ENCODE measurements at places on chromosomes 5 and 9. TPM values are rescaled to one million over a fixed set of nuclear protein-coding genes. Genes with fewer than 3 reads are reported as not detected.

Gene OR1Q1
- total RNA-seq, result not detected

Gene NR2F1
- total RNA-seq, result 97.2 TPM

Gene CATSPER3
- total RNA-seq, result not detected

Gene MSX2
- 1.2 TPM for total RNA-seq

Gene CDH9
- not detected for total RNA-seq

Gene GGTA1
- total RNA-seq, result 18.4 TPM

Gene ANKRD20A1
- 18.2 TPM for total RNA-seq

Gene IL17B
- 2.7 TPM for total RNA-seq

Gene CER1
- total RNA-seq, result not detected

Gene FAM78A
- total RNA-seq, result 2.5 TPM

Gene TNFSF15
- 0.74 TPM for total RNA-seq

Gene MCC
- total RNA-seq, result 47.9 TPM

Gene CHSY3
- total RNA-seq, result 3.9 TPM

Gene C5orf63
- total RNA-seq, result 0.98 TPM

Gene CTXN3
- total RNA-seq, result not detected

Gene BHMT
- not detected for total RNA-seq

Gene ANKRD34B
- not detected for total RNA-seq

Gene RASGEF1C
- 2.5 TPM for total RNA-seq

Gene OTULINL
- total RNA-seq, result 8.8 TPM

Gene CYSRT1
- 24.3 TPM for total RNA-seq

Gene CREB3
- total RNA-seq, result 35.1 TPM

Gene SLC36A2
- total RNA-seq, result not detected

Gene RARS1
- 62.9 TPM for total RNA-seq

Gene GPSM1
- total RNA-seq, result 35.4 TPM

Gene PAIP1
- 67.0 TPM for total RNA-seq

Gene CDKN2B
- 67.0 TPM for total RNA-seq

Gene ARID3C
- not detected for total RNA-seq

Gene CCL28
- total RNA-seq, result 0.74 TPM

Gene BTNL3
- total RNA-seq, result not detected

Gene IL33
- 35.4 TPM for total RNA-seq

Gene JAK2
- 25.8 TPM for total RNA-seq

Gene POU5F2
- 3.2 TPM for total RNA-seq

Gene BNIP1
- 12.5 TPM for total RNA-seq

Gene ACER2
- total RNA-seq, result 3.9 TPM

Gene PLEKHG4B
- total RNA-seq, result 0.74 TPM

Gene NR4A3
- total RNA-seq, result 23.3 TPM

Gene AK8
- 0.25 TPM for total RNA-seq

Gene SLC44A1
- total RNA-seq, result 67.3 TPM

Gene ASTN2
- 4.4 TPM for total RNA-seq

Gene ACTBL2
- total RNA-seq, result not detected

Gene PCDH1
- total RNA-seq, result 38.8 TPM

Gene MARCOL
- total RNA-seq, result not detected

Gene TMEM252
- total RNA-seq, result not detected

Gene MARCHF6
- total RNA-seq, result 68.8 TPM

Gene NUDT12
- total RNA-seq, result 5.9 TPM

Gene POLR1E
- total RNA-seq, result 12.3 TPM

Gene ACSL6
- 0.49 TPM for total RNA-seq

Gene SH3TC2
- total RNA-seq, result 2.0 TPM

Gene FAM200C
- total RNA-seq, result 2.5 TPM

Gene ARHGEF39
- 1.2 TPM for total RNA-seq

Gene RASGRF2
- 8.8 TPM for total RNA-seq

Gene GPX8
- total RNA-seq, result 22.1 TPM

Gene GFI1B
- not detected for total RNA-seq

Gene FAM151B
- 0.98 TPM for total RNA-seq

Gene MORN5
- not detected for total RNA-seq

Gene ALDOB
- total RNA-seq, result not detected

Gene CFAP90
- 2.5 TPM for total RNA-seq

Gene F2RL2
- total RNA-seq, result not detected

Gene OR1J2
- not detected for total RNA-seq

Measured in vagina (tissue), 2 donors.